H1 (cell line): ENCODE measurements at places on chromosomes 16 and 17. TPM values are rescaled to one million over a fixed set of nuclear protein-coding genes. Genes with fewer than 3 reads are reported as not detected.

Gene CTCF
- polyA plus RNA-seq, result 24.2 and 32.4 TPM in 2 replicates

Gene LPCAT2
- 2.2 TPM in 2 replicates for polyA plus RNA-seq

Gene FOXF1
- polyA plus RNA-seq, result 0.02 TPM in 1 of 2 replicates, not detected in the other

Gene SOST
- 0.08 and 0.25 TPM in 2 replicates for polyA plus RNA-seq

Gene CXCL16
- 4.8 and 5.2 TPM in 2 replicates for polyA plus RNA-seq

Gene SLC35G6
- 0.05 TPM in 1 of 2 replicates, not detected in the other for polyA plus RNA-seq

Gene PIK3R5
- 2.7 and 4.2 TPM in 2 replicates for polyA plus RNA-seq

Gene TMEM114
- polyA plus RNA-seq, result 2.9 and 5.4 TPM in 2 replicates

Gene LGALS9B
- not detected in 2 replicates for polyA plus RNA-seq

Gene CDH8
- 7.7 and 15.1 TPM in 2 replicates for polyA plus RNA-seq

Gene ATP2A1
- 1.7 and 3.1 TPM in 2 replicates for polyA plus RNA-seq

Gene SEPHS2
- polyA plus RNA-seq, result 27.5 and 28.2 TPM in 2 replicates

Gene TEKT1
- not detected in 2 replicates for polyA plus RNA-seq

Gene HYDIN
- polyA plus RNA-seq, result 1.1 and 1.3 TPM in 2 replicates

Gene KRT34
- polyA plus RNA-seq, result not detected in 2 replicates

Gene SEPTIN1
- polyA plus RNA-seq, result 0.24 and 0.57 TPM in 2 replicates

Gene EME1
- 13.9 and 16.3 TPM in 2 replicates for polyA plus RNA-seq

Gene PIPOX
- 75.0 and 99.6 TPM in 2 replicates for polyA plus RNA-seq

Gene PRRT2
- polyA plus RNA-seq, result 32.6 and 49.7 TPM in 2 replicates

Gene DPH1
- polyA plus RNA-seq, result 30.0 and 48.3 TPM in 2 replicates

Gene FLYWCH1
- polyA plus RNA-seq, result 12.4 and 22.2 TPM in 2 replicates

Gene CEP95
- 13.5 and 22.3 TPM in 2 replicates for polyA plus RNA-seq

Gene CMTM1
- polyA plus RNA-seq, result 1.2 and 1.7 TPM in 2 replicates

Gene ITGAD
- polyA plus RNA-seq, result 0.06 TPM in 1 of 2 replicates, not detected in the other

Gene UTS2R
- polyA plus RNA-seq, result 0.27 and 0.49 TPM in 2 replicates

Gene NAE1
- 30.3 and 66.6 TPM in 2 replicates for polyA plus RNA-seq

Gene ZG16B
- polyA plus RNA-seq, result 0.11 TPM in 1 of 2 replicates, not detected in the other

Gene HAPSTR1
- polyA plus RNA-seq, result 11.6 and 11.9 TPM in 2 replicates

Gene KRTAP4-6
- not detected in 2 replicates for polyA plus RNA-seq
